ENCODE measurements at places on chromosomes 2 and 18.

GRCh38 chr2:16062471-16063250 lies 122.3 kb downstream of the MYCN start:
- DNase-seq: no peak

DNA sequence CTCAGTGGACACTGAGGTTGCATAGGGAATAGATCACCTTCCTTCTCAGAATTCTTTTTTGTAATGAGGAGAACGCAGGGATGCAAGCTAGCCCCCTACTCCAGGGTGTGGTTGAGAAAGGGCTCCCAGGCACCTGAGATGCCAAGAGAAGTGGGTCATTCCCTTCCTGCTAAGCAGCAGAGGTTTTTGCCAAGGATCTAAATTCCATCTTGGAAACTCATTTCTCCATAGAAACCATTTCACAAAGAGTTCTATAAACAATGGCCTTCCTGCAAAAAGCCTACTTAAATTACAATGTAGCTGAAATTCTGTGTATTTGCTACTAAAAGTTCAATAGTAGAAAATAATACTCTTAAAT lies 3.7 kb upstream of the PPP3R1 start:
- no peak for DNase-seq

DNA sequence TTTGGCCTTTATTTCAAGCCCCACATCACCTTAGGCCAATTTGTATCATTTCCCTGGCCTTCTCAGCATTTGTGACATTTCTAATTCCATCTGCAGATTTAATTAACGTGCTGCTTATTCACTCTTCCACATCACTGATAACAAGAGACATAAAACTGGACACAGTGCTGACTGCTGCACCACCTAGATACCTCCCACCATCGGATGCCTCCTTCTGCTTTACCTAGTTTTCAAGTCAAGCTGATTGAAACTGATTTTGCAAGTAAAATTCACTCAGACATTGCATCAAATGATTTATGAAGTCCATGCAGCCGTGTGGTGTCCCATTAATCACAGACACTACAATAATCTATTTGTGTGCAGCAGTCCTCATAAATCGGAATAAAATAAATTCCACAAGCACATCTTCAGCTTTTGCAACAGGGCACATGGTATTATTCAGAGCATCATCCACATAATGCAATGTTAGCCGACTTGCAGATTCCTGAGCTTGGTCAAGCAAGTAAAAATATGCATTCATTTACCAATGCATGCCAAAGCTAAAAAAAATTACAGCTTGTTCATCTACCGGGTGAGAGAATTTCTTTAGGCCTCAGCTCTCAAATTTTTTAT lies 15.9 kb upstream of the CRIM1 start:
- no peak for DNase-seq

DNA sequence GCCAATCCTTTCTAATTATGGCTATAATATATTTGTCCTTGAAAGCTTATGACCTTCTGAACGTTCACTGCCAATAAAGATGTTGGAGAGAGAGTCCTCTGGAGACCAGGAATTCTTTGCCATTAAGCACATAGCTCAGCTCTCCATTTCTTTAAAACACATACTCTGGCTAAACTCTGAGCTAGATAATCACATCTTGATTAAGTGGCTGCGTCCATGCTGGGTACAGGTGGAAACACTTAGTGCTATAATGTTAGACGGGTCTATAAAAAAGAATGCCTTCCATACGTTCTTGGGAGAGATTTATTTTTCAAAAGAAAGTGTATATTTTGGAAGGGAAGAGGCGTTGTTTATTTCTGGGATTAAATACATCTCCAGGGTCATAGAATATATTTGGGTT lies 314.5 kb downstream of the LPIN1 start:
- no peak for DNase-seq

DNA sequence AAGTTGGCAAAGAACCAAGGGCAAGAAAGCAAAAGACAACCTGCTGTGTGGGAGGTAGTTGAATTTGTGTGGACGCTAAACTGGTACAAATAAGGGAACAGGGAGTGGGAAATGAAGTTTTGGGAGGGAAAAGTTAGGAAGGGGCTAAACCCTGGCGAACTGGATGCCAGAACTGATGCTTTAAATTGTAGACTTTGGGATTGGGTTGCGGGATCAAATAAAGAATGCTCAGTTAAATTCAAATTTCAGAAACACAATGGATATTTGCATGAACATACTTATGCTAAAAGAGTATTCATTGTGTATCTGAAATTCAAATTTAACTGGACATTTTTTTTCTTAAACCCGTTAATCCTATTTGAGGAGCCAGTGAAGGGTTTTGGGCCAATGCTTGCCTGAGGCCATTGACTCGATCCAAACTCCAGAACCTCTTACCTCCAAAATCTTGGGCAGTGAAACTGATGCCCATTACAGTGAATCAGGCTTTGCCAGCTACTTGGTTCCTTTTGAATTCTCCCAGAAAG lies 44.2 kb upstream of the YWHAQ start:
- no peak for DNase-seq

DNA sequence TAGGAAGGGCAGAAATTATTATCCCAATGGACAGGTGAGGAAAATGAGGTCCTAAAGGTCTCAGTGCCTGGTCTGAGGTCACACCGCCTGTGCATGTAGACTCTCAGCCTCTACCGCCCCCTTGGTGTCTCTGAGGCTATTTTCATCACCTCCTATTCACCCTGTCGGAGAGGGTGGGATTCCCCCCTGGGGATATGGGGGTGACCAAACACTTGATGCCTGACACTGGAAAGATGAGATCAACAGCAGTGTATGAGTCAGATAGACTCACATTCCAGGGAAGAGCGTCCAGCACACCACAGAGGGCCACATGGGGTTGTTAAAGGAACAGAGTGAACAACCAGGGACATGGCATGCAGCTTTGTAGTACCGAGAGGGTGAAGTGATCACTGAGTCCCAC lies 199.7 kb downstream of the SMAD2 start:
- no peak for DNase-seq

DNA sequence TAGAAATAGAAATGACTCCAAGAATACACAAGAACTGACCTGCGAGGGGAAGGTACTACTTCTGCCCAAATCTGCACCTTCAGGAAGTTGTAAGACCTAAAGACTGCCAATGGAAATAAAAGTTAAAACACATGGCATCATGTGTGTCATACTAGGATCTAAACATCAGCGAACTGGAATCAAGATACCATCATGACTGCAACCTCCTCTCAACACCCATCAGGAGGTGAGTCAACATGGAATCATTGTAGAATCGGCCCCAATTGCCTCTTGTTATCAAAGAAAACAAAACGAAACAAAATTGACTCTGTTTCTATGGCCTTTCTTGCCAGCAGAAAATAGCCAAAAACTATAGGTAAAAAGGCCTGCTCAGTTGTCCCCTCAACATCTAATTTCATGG lies 15.1 kb downstream of the RDH14 start:
- no peak for DNase-seq

DNA sequence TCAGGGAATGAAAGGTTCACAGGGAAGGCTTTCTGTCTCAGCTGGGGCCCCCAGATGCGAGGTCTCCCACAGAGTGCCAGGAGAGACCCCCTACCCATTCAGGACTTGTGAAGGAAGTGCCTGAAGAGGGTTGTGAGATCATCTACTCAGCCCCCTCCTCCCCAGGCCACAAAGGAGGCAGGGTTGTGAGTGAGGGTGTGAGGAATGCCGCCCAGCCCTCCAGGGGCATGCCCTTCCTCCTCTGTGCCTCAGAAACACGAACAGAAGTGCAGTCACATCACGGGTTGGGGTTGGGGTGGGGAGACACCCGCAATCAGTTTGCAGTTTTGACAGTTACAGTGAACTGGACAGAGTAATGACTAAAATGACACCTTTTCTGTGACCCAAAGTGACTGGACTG lies 5.0 kb downstream of the MAL start:
- DNase-seq: no peak

DNA sequence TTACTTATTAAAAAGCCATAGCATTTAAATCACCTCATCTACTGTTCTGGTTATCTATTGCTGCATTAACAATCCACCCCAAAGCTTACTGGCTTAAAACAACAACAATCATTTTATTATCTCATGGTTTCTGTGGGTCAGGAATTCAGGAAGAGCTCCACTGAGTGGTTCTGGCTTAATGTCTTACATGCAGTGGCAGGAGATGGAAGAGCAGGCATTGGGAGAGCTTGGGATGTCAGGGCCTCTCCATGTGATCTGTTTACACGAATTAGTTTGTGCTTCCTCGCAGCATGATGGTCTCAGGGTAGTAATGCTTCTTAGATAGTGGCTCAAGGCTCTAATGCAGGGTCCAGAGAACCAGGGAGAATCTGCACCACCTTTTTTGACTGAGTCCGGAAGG lies 14.4 kb upstream of the REL start:
- no peak for DNase-seq

DNA sequence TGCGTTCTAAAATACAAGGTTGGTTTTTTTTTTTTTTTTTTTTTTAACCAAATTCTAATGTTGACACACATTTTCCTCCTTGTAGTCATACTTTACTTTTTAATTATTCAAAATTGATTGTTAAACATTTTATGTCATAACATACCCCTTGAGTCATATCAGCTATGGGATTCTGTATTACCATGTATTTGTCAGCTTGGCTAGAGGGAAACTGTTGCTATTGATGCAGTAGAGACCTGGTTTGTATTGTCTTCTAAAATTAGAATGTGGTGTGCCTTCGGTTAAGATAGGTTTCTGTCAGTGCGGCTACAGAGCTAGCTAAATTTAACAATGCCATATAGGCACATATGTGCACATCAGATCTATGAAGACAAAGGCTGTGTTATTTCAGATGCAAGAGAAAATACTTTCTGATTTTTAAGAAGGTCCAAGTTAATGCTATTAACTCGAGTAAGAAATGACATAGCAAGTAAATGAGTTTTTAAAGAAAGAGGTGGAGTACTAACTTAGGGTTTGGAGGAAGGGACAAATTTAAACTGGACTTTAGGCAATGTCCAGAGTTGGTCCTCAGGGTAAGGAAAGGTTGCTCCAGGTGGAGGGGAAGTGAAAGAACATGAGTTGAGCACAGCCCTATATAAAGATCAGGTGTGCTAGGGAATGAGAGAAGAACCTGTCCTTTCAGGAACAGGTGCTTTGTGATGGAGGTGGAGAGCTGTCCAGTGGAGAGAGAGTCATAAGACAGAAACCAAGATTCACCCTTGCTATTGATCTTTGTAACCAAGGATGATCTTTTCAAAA lies 152.3 kb downstream of the PRPF40A start:
- DNase-seq: no peak

DNA sequence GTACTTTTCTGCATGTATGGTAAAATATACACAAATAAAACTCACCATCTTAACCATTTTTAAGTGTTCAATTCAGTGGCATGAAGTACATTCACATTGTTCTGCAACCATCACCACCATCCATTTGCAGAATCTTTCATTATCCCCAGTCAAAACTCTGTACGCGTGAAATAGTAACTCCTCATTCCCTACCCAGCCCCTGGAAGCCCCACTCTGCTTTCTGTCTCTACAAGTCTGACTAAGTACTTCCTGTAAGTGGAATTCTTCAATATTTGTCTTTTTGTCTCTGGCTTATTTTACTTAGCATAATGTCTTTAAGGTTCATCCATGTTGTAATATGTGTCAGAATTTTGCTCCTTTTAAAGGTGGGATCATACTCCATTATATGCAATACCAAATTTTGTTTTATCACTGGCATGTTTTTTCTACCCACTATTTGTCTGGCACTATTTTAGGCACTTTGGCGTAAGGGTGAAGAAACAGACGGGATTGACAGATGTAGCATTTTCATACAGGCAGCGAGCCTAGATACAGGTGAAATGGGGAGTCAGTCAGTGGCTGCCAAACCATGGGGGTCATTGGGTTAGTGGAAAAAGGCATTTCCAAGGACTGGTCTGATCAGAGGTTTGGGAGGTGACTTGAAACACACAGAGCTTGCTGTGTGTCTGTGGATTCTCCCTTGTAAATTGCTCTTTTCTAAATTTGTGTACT lies 163.2 kb upstream of the MYCN start:
- DNase-seq: no peak

GRCh38 chr2:235085476-235085875 lies 133.7 kb downstream of the SH3BP4 start:
- no peak for DNase-seq

DNA sequence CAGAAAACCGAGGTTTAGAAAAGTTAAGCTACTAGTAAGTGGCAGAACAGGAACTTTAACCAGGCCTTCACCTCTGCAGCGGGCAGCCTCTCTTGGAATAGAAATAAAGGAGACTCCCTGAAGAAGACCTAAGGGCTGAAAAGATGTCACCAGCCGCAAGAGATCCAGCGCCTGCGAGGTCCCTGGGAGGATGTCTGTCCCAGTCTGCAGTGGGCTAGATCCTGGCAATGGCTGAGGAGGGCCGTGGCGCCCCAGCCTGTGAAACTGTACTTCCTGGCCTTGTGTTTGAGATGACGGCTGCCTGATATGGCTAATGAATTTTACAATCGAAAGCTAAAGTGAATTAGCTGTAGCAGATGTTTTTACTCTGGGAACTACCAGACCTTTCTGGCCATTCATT lies 300.6 kb upstream of the SALL3 start:
- no peak for DNase-seq

- DNase-seq: no peak
Observed at GRCh38 chr2:215613280-215613679, 177.4 kb upstream of the FN1 start.

- DNase-seq: no peak
Observed at GRCh38 chr2:127003070-127003800, 103.7 kb downstream of the BIN1 start.

GRCh38 chr18:54080858-54081257 lies 143.6 kb downstream of the MBD2 start:
- no peak for DNase-seq

GRCh38 chr2:54546923-54547720 lies 91.0 kb downstream of the SPTBN1 start:
- no peak for DNase-seq

DNA sequence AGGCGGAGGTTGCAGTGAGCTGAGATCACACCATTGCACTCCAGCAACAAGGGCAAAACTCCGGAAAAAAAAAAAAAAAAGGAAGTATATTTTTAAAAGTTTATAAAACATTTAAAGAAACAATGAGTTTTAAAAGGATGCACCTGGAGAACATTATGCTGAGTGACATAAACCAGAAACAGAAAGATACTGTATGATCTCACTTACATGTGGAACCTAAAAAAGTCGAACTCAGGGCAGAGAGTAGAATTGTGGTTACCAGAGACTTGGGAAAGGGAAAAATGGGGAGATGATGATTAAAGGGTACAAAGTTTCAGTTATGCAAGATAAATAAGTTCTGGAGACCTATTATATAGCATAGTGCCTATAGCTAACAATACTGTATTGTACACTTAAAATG lies 52.8 kb upstream of the RTN4 start:
- no peak for DNase-seq

GRCh38 chr2:171706152-171706803 lies 19.0 kb downstream of the DYNC1I2 start:
- no peak for DNase-seq

GRCh38 chr2:172693529-172694455 lies 41.9 kb upstream of the RAPGEF4 start:
- no peak for DNase-seq

- DNase-seq: no peak
Observed at GRCh38 chr2:105578166-105578565, 166.5 kb upstream of the NCK2 start.

DNA sequence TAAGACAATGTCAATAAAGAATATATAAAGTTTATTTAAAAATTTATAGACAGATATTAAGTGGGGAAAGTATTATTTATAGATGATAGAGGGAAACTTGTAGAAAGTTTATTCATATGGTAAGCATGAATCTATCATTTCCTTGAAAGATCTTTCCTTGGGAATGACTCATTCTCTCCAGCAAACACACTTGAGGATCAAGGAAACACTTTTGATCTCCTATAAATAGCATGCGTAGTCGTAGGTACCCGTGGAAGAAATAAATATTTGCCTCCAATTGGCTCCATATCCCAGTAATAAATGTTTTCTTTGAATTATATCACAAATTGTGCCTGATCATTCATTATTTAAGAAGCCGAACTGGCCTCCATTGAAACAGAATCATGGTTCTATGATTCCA lies 483.4 kb downstream of the RNF144A start:
- no peak for DNase-seq
